ENCODE measurements at places on chromosomes 4 and X. TPM values are rescaled to one million over a fixed set of nuclear protein-coding genes. Genes with fewer than 3 reads are reported as not detected.

GRCh38 chr4:158068068-158068467 is 104.8 kb downstream of the GASK1B start:
- DNase-seq, result peak; percentile 23

- DNase-seq, result no peak
Observed at GRCh38 chr4:92241094-92241493, 62.7 kb upstream of the GRID2 start.

DNA sequence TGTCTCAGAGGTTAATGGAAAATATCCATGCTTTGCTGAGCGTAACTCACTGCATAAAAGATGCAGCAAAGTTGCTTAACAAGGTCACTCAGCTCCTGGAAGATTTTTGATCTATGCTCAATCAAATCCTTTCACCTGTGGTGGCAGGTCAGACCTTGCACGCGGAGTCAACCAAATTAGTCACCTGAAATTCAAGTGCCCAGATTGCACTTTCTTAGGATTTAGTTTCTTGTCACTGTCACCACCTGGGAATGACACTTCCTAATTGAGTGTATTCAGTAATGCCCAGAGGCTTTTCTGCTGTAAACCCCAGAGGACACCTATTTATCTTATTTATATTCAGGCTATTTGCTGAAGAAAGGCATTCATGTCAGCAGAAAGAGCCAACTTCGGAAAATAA is 215.8 kb upstream of the SMIM31 start:
- no peak for DNase-seq

Gene KIAA1210
- total RNA-seq, result not detected

DNA sequence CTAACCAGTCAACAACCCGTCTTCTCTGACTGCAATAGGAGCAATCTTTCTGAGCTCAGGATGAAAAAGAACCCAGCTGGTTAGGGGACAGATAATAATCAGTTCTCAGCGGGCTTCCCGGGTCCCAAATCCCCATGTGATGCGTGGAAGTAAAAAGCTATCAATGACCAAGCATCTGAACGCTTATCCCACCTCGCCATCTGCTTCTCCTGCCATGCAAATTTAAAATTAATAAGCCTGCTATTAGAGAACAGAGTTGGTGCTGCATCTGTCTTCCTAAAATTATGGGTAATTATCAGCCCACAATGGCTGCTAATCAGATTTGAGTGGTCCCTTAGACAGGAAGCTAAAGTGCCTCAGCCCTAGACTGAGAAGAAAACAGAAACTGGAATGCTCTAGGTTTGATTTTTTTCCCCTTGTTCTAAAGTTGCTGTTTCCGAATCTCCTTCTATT is 37.5 kb downstream of the AFAP1 start:
- DNase-seq, result no peak

All from GM23248 (cell line).